ENCODE measurements at places on chromosomes 5 and 9.

DNA sequence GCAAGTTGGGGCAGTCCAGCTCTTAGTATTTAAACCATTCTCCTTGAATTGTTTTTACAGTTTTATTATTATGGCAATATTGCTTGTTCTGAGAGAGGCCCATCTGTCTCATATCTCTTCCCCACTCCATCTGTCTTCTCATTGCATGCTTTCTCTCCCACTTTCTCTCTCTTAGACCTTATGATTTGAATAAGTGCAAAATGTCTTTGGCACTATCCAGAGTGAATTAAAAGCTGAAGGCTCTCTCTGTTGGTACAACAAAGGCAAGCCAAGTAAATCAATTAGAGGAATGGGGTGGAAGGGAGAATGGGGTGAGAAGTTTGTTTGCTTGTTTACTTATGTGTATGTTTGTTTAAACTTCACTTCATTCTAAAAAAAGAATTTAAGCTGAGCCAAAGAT is 195.3 kb upstream of the RFX3 start:
- DNase-seq: no peak

DNA sequence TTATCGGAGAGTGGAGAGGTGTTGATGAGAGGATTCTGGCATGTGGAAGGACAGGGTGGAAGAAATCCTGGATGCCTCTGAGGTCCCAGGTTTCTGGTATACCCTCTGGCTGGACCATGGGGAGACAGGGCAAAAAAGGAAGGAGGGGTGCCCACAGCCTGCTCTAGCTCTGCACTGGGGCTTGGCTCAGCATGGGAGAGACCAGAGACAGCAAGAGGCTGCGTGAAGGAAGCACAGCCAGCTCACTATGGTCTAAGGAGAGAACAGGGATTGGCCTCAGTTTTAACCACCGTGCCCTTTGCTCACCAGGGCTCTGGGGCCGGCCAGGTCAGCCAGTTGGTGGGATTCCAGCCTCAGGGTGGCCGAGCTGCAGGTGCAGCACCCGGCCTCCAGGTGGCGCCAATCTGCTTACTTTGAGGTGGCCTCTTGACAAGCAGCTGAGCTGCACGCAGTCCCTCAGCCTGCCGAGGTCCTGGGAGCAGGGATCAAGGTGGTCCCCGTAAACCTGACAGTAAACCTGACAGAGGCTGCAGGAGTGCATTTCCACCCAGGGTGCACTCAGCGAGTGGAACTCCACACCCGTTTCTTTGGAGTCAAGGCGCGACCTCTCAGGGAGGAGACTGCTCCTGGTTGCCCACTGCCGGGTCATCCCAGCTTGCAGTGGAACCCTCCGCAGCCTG is 25.0 kb upstream of the SPTLC1 start:
- no peak for DNase-seq

DNA sequence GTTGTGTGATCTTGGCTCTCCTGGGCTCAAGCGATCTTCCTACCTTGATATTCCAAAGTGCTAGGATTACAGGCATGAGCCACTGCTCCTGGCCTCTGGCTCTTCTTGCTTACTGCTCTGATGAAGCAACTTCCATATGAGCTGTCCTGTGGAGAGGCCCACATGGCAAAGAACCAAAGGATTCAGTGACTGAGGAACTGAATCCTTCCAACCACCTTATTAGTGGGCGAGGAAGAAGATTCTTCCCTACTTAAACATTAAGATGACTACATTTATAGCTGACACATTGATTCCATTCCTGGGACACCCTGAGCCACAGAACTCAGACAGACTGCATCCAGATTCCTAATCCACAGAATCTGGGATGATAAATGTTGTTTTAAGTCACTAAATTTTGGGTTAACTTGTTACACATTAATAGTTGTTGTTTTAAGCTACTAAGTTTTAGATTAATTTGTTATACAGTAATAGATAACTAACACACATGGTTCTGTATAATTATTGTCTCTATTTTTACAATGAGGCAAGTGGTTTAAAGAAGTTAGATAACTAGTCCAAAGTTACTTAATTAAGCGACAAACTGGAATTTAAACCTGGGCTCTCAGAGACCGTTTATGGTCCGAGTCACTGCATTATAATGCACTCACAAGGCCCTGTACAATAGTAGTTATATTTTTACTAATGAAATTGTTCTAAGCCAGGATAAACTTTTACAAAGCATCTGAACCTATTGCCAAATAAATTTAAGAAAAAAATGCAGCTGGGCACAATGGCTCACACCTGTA is 16.7 kb upstream of the SLCO4C1 start:
- DNase-seq: no peak

DNA sequence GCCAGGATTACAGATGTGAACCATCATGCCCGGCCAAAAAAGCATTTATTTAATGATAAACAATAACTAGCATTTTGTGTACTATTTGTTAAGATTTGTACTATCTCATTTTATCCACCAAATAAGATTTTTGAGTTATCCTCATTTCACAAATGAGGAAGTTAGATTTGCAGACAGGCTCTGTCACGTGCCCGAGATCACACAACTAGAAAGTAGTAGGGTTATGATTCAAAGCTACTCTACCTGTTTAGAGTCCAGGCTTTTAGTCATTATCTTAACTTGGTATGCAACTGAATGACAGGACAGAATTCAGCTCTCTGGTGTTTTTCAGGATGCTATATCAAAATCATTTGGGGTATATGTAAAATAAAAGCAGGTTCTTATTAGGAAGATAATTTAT is 20.5 kb downstream of the RANBP17 start:
- DNase-seq: no peak

- no peak for DNase-seq
Observed at GRCh38 chr5:74471875-74472274, 168.7 kb downstream of the ENC1 start.

GRCh38 chr9:26637101-26637500 is 255.5 kb downstream of the CAAP1 start:
- no peak for DNase-seq

DNA sequence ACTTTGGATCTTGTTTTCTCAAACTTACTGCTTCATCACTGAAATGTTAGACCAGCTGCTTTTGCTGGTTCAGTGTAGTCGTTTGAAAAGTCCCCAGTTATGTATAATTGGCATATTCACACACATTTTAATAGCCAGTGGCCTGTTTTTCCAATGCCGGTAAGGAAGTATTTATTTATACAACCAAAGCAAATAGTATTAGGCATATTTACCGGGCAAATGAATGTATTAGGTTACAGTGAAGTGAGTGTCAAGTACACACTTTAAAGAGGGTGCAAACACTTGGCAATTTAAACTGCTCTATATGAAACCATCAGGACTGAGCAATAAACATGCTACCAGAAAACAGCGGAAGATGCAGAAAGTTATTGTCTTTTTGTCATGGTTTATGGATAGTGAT is 242.9 kb downstream of the MCTP1 start:
- no peak for DNase-seq

- DNase-seq: no peak
Observed at GRCh38 chr9:68751556-68751955, 46.5 kb downstream of the PIP5K1B start.

- no peak for DNase-seq
Observed at GRCh38 chr5:95821110-95822021, 1.2 kb downstream of the GLRX start.

GRCh38 chr9:107240260-107240659 is 42.8 kb upstream of the RAD23B start:
- DNase-seq: no peak

DNA sequence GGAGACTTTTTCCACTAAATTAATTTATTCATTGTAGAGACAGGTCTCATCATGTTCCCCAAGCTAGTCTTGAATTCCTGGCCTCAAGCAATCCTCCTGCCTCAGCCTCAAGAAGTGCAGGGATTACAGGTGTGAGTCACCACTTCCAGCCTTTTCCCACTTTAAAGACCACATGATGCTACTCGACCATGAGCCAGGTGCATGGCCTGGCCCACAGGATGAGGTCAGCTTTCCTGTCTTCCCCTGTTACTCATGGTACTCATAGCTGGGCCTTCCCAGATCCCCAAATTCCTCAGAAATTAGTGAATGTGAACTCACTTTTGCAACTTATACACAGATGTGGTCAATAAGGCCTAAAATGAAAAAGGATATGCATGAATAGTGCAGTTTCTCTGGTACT is 395.9 kb downstream of the SEMA5A start:
- DNase-seq: no peak

- no peak for DNase-seq
Observed at GRCh38 chr5:677131-678101, 15.7 kb downstream of the TPPP start.

DNA sequence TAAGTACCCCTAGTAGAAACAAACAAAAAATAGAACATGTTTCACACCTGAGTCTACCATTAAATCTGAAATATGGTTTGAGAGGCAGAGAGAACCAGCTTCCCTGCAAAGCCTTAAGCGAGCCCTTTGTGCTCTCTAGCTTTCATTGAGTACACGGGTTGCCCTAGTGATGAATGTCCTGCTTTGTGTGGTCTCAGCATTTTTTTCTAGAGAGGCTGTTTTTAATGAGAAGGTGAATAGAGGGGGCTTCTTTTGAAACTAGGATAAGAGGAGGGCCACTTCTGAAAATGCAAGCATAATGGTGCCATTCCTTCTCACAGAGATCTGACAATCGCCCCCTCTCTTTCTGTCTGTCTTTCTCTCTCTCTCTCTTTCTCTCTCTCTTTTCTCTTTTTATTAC is 131.3 kb downstream of the MACIR start:
- DNase-seq: no peak

DNA sequence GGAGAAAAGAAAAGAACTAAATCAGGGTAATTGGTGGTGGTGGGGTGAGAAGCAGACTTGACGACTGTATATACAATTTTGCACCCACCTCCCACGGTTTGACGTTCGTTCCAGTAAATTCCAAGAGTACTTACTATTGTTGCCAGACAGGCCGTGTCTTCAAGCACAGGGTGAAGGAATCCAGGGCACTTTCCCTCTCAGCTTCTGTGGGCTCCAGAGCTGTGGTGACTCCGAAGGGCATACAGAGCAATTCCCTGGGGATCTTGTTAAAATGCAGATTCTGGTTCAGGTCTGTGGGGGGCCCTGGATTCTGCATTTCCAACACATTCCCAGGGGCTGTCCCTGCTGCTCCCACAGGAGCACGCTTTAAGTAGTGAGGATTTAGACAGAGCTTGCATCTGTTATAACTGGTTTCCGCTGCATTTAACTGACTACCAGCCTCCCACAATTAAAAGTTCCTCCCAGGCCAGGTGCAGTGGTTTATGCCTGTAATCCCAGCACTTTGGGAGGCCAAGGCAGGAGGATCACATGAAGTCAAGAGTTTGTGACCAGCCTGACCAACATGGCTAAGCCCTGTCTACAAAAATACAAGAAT is 49.3 kb upstream of the FANCC start:
- no peak for DNase-seq

GRCh38 chr5:157236423-157236822 is 29.5 kb upstream of the CYFIP2 start:
- DNase-seq: no peak

GRCh38 chr9:125747765-125748445 is 732 bp downstream of the PBX3 start:
- DNase-seq: no peak

DNA sequence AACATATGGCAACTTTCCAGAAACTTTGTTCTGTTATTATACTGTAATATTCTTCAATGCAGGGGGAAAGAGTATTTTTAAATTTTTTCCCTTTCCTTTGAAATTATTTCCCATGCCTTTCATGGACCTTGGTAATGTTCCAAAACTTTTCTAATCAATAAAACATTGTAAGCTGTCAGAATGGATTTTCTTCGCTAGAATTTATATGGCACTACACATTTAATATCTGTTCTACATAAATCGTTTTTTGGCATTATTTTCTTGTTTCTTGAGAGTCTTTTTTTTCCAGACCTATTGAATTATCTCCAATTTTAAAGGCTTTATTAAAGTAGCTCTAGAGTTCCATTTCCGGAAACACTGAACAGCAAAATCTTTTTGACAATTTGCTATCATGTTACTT is 249.0 kb downstream of the TMEM167A start:
- DNase-seq: no peak

GRCh38 chr5:13477118-13477737 is 467.3 kb downstream of the DNAH5 start:
- no peak for DNase-seq

DNA sequence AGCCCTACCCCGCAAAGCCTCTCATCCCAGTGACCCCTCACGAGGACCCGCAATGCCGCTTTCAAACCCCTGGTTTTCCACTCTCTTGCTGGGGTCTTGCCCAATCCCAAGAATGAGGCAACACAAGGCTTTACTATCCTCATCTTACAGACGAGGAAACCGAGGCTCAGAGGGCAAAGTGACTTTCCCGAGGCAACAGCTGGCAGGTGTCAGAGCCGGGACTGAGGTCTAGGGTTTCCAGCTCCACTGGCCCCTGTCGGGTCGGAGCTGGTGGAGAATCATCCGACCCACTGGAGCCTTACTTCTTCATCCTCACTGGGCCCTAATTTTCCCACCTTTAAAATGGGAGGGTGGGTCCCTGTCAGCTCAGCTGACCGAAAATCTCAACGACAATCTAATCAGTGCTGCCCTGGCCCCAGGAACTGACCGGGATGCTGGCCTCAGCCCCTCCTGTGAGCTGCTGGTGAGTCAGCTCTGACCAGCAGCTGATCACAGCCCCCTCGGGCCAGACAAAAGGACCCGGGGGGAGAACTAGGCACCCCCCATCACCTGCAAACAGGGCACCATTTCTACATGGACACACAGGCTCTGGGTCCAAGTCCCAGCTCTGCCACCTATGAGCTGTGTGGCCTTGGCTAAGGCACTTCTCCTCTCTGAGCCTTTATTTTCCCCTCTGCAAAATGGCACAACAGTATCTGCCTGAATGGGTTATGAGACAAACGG is 72.7 kb upstream of the STXBP1 start:
- DNase-seq: no peak

DNA sequence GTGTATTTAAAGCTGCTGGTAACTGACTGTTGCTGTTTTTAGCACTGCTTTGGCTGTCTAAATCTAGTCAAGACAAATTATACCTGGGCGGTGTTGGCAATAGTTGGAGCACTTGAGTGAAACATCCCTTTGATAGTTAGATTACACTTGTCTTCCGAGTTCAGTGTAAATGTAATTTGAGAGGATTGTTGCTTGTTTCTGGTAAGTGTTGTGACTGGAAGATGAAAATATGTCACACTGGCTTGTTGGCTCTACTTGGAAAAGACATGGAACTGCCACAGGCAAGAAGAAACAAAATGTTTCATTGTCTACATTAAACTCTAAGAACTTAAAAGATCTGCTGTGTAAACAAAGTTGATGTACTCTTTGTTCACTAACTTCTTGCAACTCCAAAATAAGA is 49.2 kb upstream of the PTPRD start:
- no peak for DNase-seq

DNA sequence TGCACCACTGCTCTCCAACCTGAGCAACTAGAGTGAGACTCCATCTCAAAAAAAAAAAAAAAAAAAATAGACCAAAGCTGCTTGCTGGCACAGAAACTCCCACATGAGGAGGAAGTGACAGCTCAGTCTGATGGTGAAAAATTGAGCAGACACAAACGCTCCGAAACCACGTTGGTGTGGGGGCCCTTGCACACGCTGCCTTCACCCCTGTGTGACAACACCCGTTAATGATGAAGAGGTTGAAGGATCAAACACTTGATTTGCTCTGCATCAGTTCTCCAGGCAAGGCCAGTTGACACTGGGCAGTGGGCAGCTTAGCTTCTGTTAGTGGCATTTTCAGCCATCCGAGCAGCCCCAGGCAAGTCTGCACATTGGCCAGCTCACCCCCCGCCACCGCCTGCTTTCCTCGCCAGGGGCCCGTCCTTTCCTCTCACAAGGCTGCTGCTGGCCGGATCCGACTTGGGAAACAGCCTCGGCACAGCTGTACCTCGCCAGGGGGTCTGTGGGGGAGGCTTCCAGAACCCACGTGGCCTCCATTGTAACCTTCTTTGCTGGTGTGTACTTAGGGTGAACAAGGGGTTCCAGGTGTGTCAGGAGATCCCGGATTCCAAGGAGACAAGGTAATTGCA is 79.8 kb downstream of the COL27A1 start:
- no peak for DNase-seq
